ENCODE measurements at places on chromosomes 4 and X.

GRCh38 chr4:104025251-104025650 is 305.5 kb upstream of the TACR3 start:
- DNase-seq = no peak

- no peak for DNase-seq
These were observed 63.9 kb upstream of the RAB33B start for GRCh38 chr4:139389991-139390390.

DNA sequence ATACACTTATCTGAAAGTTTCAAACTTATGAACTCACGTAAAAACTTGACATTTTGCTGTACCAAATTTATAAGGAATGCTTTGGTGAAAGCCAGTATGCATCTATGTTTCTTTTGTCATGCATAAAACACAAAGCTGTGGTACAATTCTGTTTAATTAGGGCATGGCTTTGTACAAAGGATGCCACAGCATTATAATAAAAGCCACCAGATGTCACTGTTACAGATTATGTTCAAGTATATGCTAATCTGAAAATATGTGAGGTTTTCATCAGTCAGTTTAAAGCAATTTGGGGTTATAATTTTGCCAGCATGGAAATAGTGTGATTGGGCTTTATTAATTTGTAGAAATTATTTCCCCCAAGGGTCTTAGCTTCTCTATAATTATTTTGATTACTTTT is 69.0 kb downstream of the ATOH1 start:
- DNase-seq = no peak

DNA sequence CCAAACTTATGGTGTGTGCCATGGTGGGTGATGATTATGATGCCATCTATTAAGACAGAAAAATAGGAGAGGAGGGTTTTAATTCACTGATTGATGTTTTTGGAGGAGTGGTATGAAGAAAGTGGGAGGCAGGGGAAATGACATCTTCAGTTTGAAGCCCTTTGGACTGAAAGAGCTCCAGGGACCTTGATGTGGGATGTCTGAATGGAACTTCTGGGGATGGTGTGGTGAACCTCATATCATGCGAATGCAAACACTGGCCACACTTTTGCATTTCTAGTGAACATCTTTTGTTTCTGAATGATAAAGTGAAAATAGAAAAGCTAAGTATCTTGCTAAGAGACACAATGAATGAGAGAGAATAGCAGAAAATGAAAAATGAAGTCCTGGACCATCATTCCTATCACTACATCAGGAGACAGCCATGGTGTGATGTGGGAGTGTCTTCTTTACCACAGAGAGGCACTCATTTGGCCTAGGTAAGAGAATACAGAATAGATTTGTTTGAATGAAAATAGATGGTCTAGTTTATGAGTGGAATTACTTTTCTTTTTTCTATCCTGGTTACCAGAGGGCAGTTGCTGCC is 123.5 kb downstream of the ZNF827 start:
- no peak for DNase-seq

- DNase-seq = no peak
These were observed 237.8 kb downstream of the EVC2 start for GRCh38 chr4:5470318-5471198.

DNA sequence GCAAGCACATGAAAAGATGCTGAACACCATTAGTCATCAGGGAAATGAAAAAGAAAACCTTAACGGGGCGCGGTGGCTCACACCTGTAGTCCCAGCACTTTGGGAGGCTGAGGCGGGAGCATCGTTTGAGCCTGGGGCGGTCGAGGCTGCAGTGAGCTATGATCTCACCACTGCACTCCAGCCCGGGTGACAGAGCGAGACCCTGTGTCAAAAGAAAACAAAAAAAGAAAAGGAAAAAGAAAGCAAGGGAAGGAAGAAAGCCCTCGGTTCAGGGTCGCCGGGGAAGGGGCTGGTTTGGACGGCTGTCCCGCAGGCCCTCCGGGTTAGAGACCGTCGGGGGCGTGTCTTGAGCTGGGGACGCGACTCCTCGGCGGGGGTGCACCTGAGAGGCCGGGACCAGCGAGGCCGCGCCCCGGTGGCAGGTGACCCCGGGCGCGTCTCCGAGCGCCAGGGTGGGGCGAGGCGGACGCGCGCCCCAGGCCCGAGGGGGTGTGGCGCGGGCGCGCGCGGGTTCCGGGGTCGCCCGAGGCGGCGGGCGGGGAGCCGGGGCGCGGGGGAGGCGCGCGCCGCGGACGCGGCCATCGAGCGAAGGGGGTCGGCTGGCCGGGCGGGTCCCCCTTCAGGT is 478 bp upstream of the PLXNA3 start:
- DNase-seq = no peak

- DNase-seq = no peak
These were observed 22.8 kb upstream of the C1QTNF7 start for GRCh38 chr4:15405018-15405417.

- no peak for DNase-seq
These were observed 13.7 kb downstream of the SEPTIN11 start for GRCh38 chr4:76963131-76963750.

DNA sequence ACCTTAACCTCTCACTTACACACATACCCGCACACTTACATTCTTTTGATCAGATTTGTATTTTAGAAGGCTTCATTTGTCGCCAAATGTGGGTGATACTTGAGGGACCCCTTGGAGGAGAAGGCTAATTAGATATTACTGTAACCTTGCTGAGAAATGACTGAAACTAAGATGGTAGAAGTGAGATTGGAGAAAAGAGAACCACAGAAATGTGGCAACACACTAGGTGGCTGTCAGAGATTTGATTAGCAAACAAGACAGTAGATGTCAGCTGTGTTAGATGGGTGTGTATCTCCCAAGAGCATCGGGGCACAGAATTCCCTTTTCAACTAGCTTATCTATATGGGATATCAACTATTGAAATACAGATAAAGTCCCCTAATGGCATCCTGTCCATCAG is 149.3 kb upstream of the FABP2 start:
- DNase-seq = no peak

- DNase-seq = no peak
These were observed 117.0 kb downstream of the PCDH7 start for GRCh38 chr4:30837131-30837539.

DNA sequence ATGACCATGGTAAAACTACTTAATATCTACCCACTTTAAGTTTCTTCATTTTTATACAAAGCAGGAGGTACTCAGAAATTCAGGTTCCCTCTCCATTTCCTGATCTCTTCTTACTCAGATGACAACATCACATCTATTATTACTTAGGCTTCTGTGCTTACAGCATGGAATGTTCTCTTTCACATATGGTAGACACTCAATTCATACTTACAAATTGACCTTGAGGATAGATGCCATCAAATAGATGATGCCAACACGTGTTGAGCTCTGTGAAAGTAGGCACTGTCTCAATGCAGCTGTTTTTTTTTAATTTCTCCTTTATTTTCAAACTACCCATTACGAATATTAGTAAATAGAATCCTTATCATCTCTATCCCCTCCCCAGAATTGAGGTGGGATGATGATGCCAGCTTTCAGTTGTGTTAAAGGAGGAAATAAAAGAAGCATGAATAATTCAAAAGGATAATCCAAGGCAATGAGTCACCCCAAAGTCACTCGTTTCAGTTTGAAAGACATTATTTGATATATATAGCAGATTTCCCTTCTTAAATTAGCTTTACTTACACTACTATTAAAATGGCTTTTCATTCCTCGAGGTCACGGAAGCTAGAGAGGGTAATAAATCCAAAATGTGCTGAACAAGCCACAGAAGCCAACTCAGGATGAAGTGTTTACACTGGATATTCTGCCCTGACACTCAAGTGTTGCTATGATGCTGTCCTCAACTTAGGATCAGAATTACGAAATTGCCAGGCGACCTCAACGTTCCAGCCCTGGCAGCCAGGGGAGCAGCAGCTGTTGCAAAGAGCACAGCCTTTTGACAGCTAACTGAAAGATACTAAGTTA is 124.2 kb upstream of the EOLA2 start:
- DNase-seq = no peak

GRCh38 chr4:151744614-151745013 is 16.2 kb downstream of the GATB start:
- DNase-seq = no peak

DNA sequence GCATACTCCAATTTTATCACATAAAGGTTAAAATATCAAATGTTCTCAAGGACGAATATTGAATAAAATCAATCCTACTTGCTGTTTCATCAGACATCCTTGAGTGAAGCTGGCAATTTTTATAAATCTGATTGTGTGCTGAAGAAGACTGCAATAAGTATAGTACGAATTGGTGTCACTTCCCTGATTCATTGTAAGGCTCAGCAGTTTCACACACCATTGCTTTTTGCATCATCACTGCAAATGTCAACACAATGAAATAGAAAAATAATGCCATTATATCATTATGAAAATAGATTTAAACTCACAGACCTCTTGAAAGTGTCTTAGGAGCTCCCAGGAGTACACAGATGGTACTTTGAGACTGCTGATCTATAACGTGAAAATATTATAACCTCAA is 172.5 kb downstream of the ANKRD50 start:
- no peak for DNase-seq

GRCh38 chr4:6052679-6053078 is 34.4 kb upstream of the C4orf50 start:
- no peak for DNase-seq

DNA sequence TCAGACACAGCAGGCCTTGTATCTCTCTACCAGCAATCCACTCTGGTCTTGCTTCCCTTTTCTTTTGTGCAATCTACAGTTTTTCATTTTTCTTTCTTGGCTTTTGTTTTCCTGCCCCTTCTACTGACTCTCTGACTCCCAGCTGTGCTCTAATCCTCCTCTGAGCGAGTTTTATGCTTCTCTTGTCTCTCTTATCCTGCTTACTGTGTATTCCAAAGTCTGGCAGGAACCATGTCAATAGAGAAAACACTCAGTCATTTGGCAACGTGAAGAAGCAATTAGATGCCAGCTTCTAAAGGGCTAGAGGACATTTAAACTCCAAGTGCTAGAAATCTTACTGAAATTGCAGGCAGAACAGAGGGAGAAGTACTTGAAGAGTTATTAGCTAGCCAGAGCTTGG is 984.6 kb upstream of the TENM3 start:
- no peak for DNase-seq

- no peak for DNase-seq
These were observed 34.4 kb upstream of the SLC34A2 start for GRCh38 chr4:25621027-25621930.

GRCh38 chr4:14916554-14917297 is 85.6 kb upstream of the CPEB2 start:
- no peak for DNase-seq

Data from cerebellar nuclear complex (tissue), 1 donor.